Tibial nerve (tissue), 4 donors: ENCODE measurements at places on chromosomes 5 and 9. TPM values are rescaled to one million over a fixed set of nuclear protein-coding genes. Genes with fewer than 3 reads are reported as not detected.

The CCDC127 gene
- 7.1 TPM for total RNA-seq

GRCh38 chr5:73440262-73440661 is 8.3 kb downstream of the FOXD1 start:
- no peak for DNase-seq

DNA sequence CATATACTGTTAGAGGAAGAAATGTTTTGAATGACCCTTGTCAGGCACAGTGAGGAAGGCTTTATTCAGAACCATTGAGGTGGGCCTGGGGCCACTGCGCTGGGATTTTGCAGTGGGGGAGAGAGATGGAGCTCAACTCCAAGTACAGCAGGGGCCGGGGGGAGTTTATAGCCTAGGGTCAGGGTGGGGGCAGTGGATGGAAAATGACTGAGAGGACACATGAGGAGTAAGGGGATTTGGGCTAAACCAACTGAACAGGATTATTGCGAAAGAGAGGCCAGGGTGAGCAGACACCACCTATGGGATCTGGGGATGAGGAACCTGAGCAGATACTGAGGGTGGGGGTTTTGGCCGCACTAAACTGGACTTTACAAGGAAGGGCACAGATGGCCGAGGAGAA is 6.3 kb downstream of the CEP72 start:
- DNase-seq: no peak

GRCh38 chr9:6632516-6633183 is 12.9 kb downstream of the GLDC start:
- no peak for DNase-seq

DNA sequence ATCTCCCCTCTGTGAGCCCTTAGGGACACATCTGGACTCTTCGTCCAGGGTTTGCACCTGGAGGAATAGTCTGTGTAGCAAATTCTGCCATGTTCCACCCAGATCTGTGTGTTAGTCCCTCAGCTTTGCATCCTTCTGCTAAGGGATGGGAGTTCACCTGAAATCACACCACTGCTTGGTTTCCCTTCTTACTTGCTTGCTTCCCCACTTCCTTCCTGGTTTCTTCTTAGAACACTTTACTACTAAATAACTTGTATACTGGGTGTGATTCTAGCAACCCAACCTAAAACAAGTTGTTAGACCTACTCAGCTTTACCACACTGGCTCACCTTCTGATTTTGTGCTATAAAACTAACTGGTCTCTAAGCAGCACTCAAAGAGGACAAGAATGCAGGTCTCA is 202.6 kb upstream of the MAP3K1 start:
- DNase-seq: no peak

DNA sequence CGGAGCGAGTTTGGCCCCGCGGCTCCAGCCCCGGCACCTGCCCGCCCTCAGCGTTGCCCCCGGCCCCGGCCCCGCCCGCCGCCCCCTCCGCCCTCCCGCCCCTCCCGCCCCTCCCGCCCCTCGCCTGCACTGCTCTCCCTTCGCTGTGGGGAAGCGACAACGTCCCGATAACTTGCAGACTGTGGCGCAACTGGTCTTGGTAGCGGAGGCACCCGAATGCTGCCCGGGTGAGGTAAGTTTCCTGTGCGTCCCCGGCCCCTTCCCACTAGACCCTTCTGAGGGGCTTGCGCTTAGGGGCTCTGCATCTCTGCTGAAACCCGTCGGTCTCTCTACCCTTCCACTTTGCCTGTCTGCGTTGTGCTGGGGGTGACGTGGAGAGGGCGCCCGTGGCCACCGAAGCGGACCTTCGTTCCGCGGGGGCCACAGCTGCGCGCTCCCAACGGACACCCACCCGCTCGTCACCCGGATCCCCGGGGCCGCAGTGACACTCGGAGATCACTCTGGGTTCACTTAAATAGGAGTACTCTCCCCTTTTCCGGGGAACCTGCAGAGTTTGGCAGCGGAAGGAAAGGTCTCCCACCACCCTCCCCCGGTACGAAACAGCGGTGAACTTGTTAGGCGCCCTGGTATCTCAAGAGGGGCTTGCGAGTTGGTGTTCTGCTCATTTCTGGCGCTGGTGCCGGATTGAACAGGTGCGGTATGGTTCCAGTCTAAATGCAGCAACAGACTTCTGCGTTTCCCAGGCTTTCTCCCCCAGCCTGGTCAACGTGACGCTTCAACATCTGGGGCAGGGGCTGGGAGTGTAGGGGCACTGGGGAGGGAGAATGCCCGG is 707 bp downstream of the PIP5K1B start:
- DNase-seq: no peak

The PCDHGC4 gene
- 5.5 TPM for total RNA-seq

DNA sequence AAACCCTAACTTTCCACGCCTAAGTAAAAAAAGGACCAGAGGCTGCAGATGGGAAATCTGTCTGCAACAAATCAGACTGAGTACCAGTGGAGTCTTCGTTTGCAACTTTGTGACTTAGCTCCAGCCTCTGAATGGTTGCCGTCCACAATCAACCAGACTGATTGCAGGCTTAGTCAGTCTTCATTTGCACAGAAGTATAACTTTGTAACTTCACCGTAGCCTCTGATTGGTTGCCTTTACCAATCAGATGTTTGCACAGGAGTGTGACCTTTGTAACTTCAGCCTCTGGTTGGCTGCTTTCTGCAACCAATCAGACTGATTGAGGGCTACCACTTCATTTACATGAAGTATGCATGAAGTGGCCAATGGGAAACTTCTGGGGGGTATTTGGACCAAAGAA is 53.7 kb downstream of the TGFBR1 start:
- no peak for DNase-seq

- no peak for DNase-seq
Observed at GRCh38 chr9:89564346-89564878, 40.4 kb upstream of the GADD45G start.

The ANKRD18A gene
- 1.4 TPM for total RNA-seq

The NPR3 gene
- total RNA-seq: 23.5 TPM

GRCh38 chr9:127424676-127424999 is 456 bp downstream of the ZNF79 start:
- no peak for DNase-seq

The PCDHGA7 gene
- total RNA-seq: 8.7 TPM

- no peak for DNase-seq
Observed at GRCh38 chr5:14712666-14713065, 48.1 kb downstream of the OTULIN start.

The COL23A1 gene
- total RNA-seq: 20.4 TPM

- DNase-seq: no peak
Observed at GRCh38 chr9:108967916-108968315, 33.7 kb downstream of the ABITRAM start.

The CD180 gene
- total RNA-seq: 0.66 TPM

The ZFP37 gene
- total RNA-seq: 3.1 TPM

- no peak for DNase-seq
Observed at GRCh38 chr5:109452661-109453060, 42.9 kb upstream of the PJA2 start.

- DNase-seq: no peak
Observed at GRCh38 chr5:140262839-140263238, 40.1 kb downstream of the PFDN1 start.

- DNase-seq: no peak
Observed at GRCh38 chr5:157651623-157652376, 438 bp downstream of the SOX30 start.

- DNase-seq: no peak
Observed at GRCh38 chr9:14198047-14198840, 115.7 kb downstream of the NFIB start.

GRCh38 chr5:163718272-163718671 is 212.9 kb downstream of the MAT2B start:
- no peak for DNase-seq

The CCDC192 gene
- total RNA-seq: 2.1 TPM

DNA sequence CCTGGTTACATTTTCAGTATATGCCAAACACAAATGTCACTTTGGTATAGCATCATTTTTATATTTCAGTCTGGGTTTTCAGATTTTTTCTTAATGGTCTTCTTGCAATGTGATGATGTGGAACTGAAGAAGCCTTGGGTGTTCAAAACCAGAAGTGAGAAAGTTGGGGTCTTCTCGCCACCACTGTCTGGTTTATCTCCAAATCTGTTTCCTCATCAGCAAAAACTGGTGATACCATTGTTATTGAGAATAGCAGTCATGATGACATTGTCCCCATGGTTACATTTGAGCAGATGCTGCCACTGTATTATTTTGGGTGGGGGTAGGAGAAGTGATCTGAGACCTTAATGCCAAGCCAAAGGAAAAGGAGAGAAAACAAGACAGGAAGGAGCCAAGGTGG is 85.9 kb upstream of the MAP3K1 start:
- no peak for DNase-seq

The BASP1 gene
- 46.0 TPM for total RNA-seq

DNA sequence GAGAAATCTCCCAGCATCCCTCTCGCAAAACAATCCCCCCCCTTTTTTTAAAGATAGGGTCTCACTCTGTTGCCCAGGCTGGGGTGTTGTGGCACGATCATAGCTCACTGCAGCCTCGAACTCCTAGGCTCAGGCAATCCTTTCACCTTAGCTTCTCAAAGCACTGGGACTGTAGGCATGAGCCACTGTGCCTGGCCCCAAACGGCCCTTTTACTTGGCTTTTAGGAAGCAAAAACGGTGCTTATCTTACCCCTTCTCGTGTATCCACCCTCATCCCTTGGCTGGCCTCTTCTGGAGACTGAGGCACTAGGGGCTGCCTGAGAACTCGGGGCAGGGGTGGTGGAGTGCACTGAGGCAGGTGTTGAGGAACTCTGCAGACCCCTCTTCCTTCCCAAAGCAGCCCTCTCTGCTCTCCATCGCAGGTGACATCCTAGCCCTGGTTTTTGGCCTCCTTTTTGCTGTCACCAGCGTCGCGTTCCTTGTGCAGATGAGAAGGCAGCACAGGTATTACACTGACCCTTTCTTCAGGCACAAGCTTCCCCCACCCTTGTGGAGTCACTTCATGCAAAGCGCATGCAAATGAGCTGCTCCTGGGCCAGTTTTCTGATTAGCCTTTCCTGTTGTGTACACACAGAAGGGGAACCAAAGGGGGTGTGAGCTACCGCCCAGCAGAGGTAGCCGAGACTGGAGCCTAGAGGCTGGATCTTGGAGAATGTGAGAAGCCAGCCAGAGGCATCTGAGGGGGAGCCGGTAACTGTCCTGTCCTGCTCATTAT is 6.8 kb downstream of the CA9 start:
- no peak for DNase-seq

The IL9 gene
- not detected for total RNA-seq

The PCA3 gene
- under 0.01 TPM for total RNA-seq

GRCh38 chr5:1268666-1269065 is 26.2 kb downstream of the TERT start:
- DNase-seq: no peak

DNA sequence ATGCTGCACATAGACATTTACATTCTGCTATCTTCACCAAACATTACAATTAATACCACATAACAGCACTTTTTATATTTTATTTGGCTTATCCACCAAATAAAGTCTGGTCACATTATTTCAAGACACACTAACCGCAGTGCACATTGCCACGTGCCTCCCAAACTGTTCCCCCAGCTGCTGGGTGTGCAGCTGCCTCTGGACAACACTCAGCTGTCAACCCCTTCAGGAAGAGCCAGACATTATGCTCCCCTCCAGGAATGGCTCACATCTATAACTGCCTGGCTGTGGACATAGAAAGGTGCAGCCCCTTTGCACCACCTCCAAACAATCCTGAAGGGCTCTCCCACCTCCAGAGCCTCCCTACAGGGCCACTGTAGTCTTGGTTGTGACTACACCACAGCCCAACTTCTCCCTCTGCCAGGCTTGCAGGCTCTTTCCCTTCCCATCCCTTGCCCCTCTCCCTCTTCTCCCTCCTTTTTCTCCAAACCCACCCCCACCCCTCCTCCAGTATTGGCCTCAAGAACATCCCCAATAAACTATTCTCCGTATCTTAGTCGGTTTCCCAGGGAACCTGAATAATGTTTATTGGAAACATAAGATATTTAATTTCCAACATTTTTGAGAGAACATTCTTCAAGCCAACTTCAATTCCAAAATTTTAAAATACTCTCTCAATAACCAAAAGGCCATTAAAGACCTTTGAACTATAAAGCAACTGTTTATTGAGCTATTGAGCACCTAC is 372.3 kb downstream of the CTNND2 start:
- DNase-seq: no peak

GRCh38 chr9:37287317-37287716 is 135.2 kb upstream of the GRHPR start:
- no peak for DNase-seq

- no peak for DNase-seq
Observed at GRCh38 chr5:122611406-122611805, 163.5 kb upstream of the SNX2 start.

The SPINK6 gene
- total RNA-seq: not detected

The NXNL2 gene
- 1.8 TPM for total RNA-seq

GRCh38 chr9:35605351-35606137 is 482 bp downstream of the TESK1 start:
- no peak for DNase-seq

The CDC37L1 gene
- total RNA-seq: 48.9 TPM

The RHOBTB3 gene
- 217 TPM for total RNA-seq

DNA sequence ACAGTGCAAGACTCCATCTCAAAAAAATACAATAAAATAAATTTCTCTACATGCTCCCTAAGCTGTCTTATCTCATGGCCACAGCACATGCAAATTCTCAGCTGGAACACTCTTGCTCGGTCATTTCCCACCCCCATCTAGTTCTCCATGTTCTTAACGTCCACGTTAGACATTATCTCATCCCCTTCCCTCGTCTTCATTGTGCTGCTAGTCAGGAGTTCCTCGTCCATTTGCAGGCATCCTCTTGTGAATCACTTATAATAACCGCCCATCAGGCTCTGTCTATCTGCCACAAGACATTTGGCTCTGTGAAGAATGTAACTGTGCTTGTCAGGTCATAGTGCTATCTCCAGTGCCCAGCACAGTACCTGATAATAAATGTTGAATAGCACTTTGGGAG is 32.9 kb upstream of the GOLGA1 start:
- no peak for DNase-seq

DNA sequence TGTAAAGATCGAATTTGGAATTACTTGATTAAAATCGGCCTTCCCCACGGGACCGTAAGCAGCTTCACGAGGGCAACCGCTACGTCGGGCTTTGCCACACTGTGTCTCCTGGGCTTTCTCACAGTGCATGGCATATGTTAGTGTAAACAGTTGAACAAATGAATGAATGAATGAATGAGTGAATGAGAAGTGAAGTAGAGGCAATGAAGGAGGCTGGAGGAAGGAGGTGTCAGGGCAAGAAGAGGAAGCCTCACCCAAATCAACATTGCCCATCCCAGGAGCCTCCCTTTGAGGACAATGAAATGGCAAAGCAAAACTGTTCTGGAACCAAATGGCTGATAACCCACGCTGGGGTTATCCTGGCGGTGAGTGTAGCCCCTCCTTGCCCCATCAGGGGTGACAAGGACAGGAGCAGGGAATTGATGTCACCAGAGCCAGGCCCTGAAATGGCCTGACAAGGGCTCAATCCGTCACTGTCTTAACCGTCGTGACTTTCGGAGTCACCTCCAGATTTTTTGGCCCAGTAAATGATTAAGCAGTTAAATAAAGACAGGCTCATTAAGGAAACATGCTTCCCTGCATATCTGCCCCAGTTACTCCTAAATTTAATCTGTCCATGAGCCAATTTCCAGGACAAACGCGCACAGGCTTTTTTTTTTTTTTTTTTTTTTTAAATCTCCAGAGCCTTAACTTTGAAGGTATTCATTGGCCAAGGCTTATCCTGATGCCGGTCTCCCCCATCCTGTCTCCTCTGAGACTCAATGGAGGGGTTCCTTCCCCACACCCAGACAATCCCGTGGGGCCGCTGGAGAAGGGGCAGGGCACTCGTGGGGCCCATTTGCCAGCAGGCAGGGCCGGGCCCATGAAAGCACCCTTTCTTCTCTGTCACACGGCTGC is 88.4 kb upstream of the BOD1 start:
- no peak for DNase-seq

- DNase-seq: no peak
Observed at GRCh38 chr5:172574871-172575223, 66.2 kb upstream of the NEURL1B start.
